NCI-H1105 (cell line): ENCODE measurements at places on chromosomes 5 and 9.

GRCh38 chr9:88462191-88462590 lies 72.8 kb upstream of the NXNL2 start:
- DNase-seq, result no peak

DNA sequence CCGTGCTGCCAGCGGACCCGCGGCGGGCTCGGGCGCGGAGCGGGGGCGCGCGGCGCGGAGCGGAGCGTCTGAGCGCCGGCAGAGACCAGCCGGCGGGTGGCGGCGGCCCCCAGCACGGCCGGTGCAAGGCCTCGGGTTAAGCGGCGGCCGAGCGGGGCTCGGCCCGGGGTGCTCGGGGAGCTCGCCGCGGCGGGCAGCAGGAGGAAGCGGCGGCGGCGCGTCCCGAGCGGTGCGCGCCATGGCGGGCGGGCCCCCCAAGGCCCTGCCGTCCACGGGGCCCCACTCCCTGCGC lies 150 bp downstream of the SNX30 start:
- DNase-seq, result no peak

DNA sequence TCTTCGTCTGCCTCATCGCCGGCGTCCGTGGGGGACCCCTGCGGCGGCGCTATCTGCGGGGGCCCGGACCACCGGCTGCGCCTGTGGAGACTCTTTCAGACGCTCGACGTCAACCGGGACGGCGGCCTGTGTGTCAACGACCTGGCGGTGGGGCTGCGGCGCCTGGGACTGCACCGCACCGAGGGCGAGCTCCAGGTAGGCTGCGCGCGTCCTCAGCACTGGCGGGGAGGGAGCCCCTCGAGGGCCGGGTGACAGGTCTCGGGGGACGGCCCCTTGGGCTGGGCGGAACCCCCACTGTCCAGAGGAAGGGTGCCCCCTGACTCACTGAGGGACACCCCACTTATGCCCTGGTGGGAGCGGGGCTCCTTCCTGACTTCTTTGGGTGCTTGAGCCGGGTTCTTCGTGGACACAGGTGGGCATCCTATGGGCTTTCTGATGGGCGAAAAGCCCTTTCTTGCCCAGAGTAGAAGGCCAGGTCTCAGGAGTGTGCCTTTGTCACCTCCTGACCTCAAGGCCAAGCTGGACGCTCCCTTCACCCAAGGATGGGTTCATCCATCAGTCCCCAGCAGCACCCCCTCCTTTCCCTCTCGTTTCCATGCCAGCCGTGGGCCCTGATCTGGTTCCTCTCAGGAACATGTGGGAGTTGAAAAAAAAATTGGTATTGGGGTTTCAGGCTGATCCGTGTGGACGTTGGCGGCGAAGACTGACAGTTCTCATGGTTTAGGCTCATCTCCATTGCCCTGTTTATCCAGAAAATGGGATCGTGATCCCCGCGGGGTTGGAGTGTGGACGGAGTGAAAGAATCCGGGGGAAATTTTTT lies 564 bp downstream of the SLC25A25 start:
- DNase-seq, result no peak

- DNase-seq, result no peak
These were observed 170.5 kb downstream of the RGS3 start for GRCh38 chr9:113633782-113634595.

GRCh38 chr9:89740722-89741121 lies 135.9 kb downstream of the GADD45G start:
- no peak for DNase-seq

DNA sequence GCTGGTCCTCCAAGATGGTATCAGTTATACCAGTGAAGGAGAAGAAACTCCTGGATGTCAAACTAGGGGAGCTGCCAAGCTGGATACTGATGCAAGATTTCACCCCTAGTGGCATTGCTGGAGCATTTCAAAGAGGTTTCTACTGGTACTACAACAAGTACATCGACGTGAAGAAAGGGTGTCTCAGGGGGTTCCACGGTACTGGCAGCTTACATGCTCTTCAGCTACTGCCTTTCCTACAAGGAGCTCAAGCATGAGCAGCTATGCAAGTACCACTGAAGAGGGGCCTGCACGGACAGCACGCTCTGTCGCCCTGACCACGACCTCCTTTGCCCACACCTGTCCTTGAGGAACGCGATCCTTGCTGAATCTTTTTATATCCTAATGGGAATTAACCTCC lies 19.5 kb downstream of the ACTL7B start:
- DNase-seq, result no peak

DNA sequence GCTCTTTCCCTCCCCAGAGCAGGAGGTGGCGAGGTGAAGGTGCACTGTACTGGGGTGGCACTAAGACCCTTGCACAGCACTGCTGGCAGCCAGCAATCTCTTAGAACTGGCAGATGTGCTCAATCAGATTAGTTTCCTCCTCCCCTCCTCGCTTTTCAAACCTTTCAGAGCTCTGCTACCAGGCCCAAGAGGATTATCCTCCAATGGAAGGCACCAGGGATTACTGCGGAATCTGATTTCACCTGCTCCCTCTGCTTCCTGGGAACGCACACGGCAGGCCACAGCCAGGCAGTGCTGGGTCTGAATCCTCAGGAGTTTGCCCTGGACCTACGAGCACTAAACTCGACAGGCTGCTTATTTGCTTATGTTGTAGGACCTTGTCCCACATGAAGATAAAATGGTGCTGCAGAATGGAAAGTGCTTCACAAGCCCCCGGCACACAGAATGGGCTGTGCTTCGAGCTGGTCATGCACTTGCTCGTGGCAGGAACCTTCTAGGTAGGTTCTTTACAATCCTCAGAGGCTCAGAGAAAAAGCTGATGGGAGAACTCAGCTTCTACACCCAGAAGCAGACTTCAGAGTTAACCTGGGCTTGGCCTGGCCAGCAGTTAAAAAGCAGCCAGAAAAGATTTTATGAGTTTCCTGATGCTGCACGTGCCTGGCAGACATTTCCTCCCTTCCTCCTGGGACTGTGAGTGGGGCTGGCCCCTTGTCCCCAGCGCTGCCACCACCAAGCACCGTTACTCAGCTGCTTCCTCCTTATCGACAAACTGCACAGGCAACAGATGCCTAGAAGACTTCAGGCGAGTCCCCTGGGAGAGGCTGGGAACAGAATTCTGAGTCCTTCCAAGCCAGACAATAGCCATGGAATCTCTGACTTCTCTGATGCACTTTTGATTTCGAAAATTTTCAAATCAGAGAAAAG lies 33.1 kb downstream of the FABP6 start:
- DNase-seq, result no peak

DNA sequence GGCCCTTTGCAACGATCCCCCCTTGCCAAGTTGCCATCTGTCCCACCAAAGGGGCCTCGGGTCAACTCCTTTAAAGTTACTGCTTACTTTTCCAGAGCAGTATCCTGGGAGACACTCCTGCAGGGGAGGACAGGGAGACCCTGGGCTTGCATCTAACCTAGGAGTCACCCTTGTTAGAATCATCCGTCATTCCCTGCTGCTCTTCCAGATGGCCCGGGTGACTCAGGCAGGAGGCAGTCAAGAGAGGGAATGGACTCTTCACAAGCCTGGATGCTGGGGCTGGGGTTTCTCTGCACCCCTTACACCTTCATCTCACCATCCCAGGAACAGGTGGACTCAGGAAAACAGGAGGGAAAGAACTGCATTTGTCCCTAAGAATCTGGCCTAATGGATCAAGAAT lies 175.6 kb downstream of the GABBR2 start:
- DNase-seq, result no peak

GRCh38 chr5:39742916-39743315 lies 318.1 kb upstream of the DAB2 start:
- no peak for DNase-seq

DNA sequence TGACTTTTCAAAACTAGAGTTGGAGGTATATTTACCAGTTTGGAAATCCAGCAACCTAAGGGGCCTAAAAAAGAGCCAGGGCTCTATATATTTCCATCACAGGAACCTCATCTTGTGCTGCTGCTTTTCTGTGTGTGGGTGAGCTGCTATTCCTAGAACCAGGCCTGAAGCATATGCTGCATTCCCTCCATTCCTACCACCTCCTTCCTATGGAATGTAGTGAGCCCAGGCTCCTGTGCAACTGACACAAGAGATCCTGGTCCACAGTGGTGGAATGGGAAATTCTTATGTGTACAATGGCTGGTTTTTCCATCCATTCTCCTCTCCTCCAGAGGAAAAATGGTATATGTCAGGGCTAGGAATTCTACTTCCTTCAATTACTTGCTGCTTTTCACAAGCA lies 39.1 kb downstream of the SPEF2 start:
- no peak for DNase-seq

GRCh38 chr9:89969881-89970639 lies 365.2 kb downstream of the GADD45G start:
- no peak for DNase-seq

- DNase-seq, result no peak
These were observed 4.7 kb downstream of the MRPL36 start for GRCh38 chr5:1794901-1795290.

- DNase-seq, result no peak
These were observed 338.6 kb downstream of the EBF1 start for GRCh38 chr5:158761161-158761560.

GRCh38 chr9:445033-445432 lies 230.4 kb downstream of the DOCK8 start:
- no peak for DNase-seq

GRCh38 chr5:951940-952596 lies 56.5 kb upstream of the NKD2 start:
- no peak for DNase-seq

GRCh38 chr5:170485616-170485911 lies 18.3 kb upstream of the KCNIP1 start:
- DNase-seq, result no peak

DNA sequence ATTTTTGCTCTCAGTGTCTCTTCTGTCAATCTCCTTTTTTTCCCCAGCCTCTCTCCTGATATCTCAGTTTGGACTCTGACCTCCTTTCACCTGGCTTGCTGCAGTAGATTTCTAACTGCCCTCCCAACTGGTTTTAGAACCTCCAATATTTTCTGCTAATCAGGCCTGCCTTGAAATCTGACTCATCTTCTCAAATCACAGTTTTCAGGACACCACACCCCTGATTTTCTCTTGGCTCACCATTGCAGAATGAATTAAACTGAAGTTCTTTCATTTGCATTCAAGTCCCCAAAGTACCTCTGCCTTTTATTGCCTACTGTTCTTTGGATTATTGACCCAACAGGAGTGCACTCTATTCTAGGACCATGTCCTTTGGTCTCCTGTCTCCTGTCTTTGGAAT lies 310.4 kb upstream of the TRPC7 start:
- DNase-seq, result no peak

DNA sequence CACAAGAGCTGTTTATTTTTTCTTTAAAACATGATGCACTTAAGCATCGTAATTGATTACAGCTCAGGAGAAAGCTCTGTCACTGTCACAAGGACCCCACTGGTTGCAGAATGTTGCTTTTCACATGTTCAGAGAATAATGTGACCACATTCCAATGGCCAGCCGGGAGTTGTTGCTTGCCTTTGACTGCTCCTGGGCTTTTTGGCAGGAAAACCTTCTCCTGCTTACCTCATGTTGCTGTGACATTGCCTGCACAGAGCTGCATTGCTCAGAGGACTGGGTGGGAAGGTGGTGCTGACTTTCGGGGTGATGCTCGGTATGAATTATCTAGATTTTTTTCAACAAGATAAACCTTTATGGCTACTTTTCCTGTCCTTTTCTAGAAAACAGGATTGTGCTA lies 88.2 kb downstream of the PALM2AKAP2 start:
- DNase-seq, result no peak

DNA sequence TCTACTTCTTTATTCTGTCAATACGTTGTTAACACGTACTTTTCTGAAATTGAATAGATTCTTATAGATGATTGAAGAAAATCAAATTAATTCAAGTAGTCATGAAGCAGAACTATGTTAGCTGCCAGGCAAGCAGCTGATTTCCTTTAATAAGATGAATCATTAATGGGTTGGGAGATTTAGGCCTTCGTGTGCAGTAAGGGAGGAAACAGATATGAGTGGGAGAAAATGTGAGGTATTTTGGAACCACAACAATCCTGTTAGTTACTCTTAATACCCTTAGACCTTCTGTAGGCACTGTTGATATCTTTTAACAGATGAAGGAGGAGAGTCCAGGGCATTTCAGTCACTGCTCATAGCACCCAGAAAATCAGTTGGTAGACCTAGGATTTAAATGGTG lies 121.0 kb downstream of the AOPEP start:
- no peak for DNase-seq
